ENCODE measurements at places on chromosomes 3 and 15.

- DNase-seq = peak; percentile 83
Observed at GRCh38 chr3:151169262-151169947, 33.6 kb downstream of the GPR171 start.

GRCh38 chr3:138854204-138854603 lies 19.5 kb upstream of the PIK3CB start:
- no peak for DNase-seq

GRCh38 chr15:66072616-66073361 lies 180.8 kb downstream of the MEGF11 start:
- DNase-seq = no peak

DNA sequence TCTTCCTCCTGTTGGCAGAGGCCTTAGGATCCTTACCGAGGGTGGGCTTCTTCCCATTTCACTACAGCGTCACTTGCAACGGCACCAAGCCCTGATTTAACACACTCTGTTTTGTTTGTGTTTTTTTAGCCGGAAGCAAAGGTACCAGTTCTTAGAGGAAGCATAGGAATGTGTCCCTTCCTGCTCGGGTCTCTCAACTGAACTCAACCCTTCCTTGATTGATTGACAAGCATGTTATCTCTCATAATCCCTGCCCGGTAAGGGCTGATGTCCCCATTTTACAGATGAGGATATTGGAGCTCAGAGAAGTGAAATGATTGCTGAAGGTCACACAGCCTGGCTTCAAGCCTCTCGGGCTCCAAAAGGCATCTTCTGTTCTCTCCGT lies 26.6 kb upstream of the MAGEF1 start:
- no peak for DNase-seq

DNA sequence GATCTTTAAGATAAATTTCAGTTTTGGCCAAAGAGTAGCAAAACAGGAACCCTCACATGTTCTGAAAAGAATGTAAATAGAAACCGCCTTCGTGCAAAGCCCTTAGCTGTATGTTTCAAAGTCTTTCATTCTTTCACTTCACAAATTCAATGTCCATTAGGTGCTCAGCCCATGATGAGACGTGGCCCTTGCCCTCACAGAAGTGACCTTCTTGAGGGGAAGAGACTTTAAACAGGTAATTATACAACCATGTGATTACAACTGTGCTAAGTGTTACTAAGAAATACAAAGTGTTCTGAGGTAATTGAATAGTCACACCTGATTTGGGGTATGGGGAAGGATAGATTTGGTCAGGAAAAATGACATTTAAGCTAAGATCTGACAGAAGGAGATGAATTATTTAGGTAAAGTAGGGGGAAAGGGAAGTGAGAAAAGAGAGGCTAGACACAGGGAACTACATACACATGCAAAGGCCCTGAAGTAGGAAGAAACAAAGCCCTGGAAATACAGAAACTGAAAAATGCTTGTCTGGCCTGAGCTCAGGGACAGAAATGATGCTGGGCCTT lies 19.6 kb downstream of the HSPBAP1 start:
- no peak for DNase-seq

- DNase-seq = no peak
Observed at GRCh38 chr3:73389117-73389813, 235.5 kb downstream of the PDZRN3 start.

DNA sequence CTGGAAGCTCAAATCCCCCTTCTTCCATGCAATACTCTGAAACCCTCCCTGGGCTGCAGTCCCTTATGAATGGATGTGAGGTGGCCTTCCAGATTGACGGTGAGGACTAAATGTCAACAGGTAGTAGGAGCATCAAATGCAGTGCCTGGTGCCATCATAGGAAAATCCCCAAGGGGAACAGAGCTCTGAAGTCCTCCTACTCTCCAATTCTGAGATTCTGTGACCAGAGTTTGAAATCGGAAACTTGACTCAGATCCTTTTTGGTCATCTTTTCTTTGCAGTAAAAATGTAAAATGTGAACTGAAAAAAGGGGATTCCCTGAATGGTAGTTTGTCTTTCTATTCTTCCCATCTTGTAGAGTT lies 68.8 kb upstream of the TJP1 start:
- no peak for DNase-seq

GRCh38 chr3:182308328-182308727 lies 485.0 kb upstream of the ATP11B start:
- DNase-seq = no peak

DNA sequence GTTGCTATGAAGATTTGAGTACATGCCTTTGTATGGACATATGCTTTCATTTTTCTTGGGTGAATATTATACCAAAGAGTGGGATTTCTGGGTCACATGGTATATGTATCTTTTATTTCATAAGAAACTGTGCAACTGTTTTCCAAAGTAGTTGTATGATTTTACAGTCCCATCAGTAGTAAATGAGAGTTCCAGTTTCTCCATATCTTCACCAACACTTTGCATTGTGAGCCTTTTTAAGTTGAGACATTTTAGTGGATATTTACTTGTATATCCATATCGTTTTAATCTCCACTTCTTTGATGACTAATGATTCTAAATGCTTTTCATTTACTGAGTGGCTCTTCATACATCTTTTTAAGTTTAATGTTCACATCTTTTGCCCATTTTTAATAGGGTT lies 20.3 kb downstream of the MEF2A start:
- DNase-seq = no peak

DNA sequence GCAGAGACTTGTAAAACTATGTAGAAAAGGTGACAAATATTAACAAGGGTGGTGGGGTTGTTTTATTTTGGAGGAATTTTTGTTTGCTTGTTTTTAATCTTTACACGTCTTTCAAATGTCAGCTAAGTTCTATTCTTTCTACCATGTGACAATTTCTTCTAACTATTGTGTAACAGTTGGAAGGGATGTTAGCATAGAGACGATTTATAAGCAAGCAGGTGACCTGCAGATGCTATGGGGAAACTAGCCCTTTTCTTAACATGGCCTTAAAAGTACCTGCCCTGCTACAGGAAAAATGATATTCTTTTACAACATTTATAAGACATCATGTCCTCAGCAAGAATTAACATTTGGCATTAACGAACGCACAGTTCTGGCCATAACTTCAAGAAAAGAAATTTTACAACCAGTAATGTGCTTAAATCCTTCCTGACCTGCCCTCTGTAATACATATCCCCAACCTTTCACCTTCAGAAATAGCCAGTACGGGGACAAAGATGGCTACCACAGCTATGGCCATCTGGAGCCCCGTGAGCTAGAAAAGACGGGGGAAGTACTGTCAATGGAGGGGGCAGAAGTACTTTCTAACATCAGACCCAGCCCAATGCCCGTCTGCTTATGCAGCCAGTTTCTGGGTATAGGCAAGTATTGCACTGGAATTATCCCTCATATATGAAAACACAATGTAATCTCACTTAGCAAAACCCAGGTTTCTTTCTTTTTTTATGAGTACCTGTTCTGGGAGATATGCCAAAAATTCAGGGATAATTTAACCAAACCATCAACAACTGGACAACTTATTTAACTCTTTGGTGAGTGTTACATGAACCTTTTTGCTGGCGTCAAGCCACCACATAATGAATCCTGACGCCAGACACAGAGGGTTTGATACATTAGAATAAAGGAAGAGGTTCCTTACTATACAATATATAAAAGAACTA lies 67.7 kb upstream of the NR2F2 start:
- DNase-seq = no peak

DNA sequence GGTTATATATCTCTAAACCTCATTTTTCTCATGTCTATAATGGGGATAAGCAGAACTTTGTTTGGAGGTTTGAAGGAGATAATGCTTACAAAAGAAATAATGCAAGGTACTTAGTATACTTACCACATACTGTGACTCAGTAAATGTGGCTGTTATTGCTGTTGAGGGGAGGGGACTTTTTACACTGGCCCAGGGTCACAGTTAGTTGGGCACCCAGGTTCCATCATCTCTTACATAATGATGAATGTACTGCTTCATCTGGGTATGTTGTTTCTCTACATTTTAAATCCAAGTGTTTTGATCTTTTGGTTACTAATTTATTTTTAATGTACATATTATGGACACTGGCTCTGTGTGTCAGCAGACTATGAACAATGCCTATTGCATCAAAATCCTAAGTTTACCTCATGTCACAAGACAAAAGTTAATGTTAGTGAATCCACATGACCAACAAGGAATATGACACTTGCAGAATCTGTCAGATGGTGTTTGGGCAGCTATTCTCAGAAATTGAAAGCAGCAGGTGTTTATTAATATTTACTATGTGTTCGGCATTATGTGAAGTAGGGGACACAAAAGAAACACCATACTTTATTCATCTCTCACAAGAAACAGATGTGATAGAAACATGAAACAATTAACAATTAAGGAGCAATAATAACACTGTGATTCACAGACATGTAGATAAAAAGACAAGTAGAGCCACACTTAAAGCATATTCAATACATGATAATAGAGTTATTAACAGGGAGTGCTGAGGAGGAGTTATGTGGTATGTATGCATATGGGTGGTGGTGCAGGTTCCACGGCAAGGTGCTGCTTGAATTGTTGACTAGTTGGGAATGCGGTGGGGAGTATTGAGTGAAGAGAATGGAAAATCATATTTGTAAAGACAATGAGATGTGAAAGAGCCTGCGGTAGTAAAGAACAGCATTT lies 109.7 kb downstream of the GALK2 start:
- DNase-seq = no peak

- no peak for DNase-seq
Observed at GRCh38 chr3:118932822-118933558, 101.7 kb downstream of the IGSF11 start.

Measured in GF-D8 (cell line).